ENCODE measurements at places on chromosomes 4 and X.

- DNase-seq: no peak
Measured at GRCh38 chrX:120749141-120749846, 119.4 kb upstream of the C1GALT1C1 start.

DNA sequence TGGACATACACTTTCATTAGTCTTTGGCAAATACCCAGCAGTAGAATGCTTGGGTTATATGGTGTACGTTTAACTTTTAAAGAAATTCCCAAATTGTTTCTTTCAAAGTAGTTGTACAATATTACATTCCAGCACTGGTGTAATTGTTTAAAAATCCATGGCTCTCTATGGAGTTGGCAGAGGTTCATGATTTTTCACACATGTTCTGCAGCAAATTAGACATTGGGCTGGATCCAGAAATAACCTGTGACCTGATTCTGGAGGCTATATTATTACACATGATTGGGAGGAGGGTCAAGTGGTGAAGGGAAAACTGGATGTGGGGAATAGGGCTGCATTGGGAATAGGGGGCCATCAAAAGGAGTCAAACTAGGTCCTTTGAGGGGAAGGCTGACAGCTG is 41.9 kb downstream of the MAMLD1 start:
- no peak for DNase-seq

DNA sequence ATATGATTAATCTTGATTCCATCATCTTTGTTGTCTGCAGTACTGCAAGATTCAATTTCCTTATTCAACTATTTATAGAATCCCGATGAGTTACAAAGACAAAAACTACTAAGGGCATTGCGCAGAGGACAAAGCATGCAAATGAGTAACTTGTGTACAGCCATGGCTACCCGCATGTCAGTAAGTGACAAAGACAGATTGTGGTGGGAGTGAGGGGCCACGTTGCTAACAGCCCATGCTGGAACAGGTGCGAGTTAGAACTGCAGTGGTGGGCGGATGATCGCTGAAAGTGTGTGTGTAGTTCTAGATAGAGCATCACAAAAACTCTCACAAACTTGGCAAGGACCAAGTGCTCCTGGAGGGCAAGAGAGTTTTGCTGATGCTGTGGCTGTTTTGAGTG is 49.5 kb downstream of the ACOX3 start:
- no peak for DNase-seq

GRCh38 chr4:81818385-81818920 is 346.7 kb upstream of the RASGEF1B start:
- no peak for DNase-seq

- DNase-seq: no peak
Measured at GRCh38 chr4:138275963-138276621, 33.9 kb upstream of the SLC7A11 start.

- no peak for DNase-seq
Measured at GRCh38 chrX:132953354-132953753, 5.1 kb downstream of the HS6ST2 start.

GRCh38 chr4:37732526-37733186 is 46.5 kb upstream of the RELL1 start:
- no peak for DNase-seq

DNA sequence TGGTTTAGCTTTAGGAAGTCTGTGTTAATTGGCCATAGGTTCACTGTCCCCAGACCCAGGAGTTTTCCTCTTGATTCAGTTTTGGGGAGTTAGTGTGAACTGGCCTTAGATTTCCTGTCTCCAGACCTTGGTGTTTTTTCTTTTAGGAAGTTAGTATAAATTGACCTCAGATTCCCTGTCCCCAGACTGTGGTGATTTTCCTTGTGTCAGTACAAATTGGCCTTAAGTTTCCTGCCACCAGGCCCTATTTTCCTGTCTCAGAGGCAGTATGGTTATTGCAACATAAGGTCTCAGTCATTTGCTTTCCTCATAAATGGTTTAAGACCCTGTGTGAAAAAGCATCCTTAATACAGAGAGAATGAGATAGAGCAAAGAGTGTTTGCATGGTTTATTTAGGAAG is 595.8 kb downstream of the NLGN4X start:
- no peak for DNase-seq

GRCh38 chrX:50407976-50408375 is 62.6 kb downstream of the DGKK start:
- DNase-seq: no peak

- no peak for DNase-seq
Measured at GRCh38 chrX:79146640-79147390, 2.3 kb downstream of the GPR174 start.

- DNase-seq: no peak
Measured at GRCh38 chr4:141098163-141098562, 35.1 kb downstream of the RNF150 start.

GRCh38 chr4:180840142-180840541 is 1403.1 kb upstream of the TENM3 start:
- no peak for DNase-seq

GRCh38 chr4:110638089-110638746 is 15.3 kb upstream of the PITX2 start:
- DNase-seq: no peak

- DNase-seq: no peak
Measured at GRCh38 chr4:150578745-150579501, 3.0 kb upstream of the MAB21L2 start.

GRCh38 chr4:1792832-1793495 is at the start of gene FGFR3:
TSS of gene FGFR3 (plus strand) at chr4:1793293. CDS start at chr4:1793935, 642 bp downstream.
- peak; percentile 74 for DNase-seq

GRCh38 chr4:93879919-93880318 is 51.4 kb downstream of the ATOH1 start:
- no peak for DNase-seq

- DNase-seq: no peak
Measured at GRCh38 chr4:181213551-181213950, 1029.7 kb upstream of the TENM3 start.

GRCh38 chrX:118423558-118423957 is 72.1 kb upstream of the DOCK11 start:
- no peak for DNase-seq

DNA sequence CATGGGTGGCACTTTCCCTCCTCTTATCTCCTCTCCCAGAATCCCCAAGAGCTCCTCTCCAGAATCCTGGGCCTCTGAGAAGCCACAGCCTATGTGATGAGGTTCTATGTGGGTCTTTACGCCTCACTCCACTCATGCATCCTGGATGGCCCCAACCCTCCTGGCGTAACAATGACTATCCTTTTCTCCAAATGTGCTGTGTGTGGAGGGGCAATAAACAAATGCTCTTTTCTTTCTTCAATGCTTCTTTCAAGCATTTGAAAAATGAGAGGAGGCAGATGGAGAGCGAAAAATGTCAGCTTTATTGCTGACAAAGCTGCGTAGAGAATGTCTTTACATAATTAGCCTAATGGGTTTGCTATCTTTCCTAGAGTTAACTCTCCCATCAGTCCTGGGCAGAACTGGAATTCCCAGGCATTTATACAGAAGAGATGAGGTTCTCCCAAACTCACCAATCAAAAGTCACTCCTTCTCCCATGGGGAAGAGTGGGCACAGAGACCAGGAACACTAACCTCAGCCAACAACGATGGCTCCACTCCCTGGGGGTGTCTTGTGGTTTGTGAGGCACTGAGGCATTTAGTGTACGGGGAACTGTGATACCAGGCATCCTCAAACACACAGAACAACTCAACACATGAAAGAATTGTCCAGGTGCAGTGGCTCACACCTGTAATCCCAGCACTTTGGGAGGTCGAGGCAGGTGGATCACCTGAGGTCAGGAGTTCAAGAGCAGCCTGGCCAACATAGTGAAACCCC is 118.9 kb upstream of the SLC34A2 start:
- DNase-seq: no peak

DNA sequence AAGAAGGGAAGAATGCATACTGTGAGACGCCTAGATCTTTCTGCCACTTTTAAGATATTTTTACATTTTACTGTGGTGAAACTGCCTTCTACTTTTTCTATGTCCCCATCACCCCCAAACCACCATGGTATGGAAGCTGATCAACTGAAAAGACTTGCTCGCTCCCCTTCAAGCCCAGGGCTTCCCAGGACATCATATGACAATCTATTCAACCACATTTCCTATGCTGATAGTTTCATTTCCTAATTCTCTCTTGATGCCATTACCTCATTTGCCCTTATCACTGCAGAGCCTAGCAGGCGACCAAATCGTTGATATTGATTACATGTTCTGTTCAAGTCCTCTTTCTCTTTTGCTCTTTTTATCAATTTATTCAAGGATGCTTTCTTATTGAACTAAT is 40.1 kb upstream of the KLHL34 start:
- DNase-seq: peak; percentile 54

GRCh38 chr4:7195546-7196287 is 3.4 kb downstream of the SORCS2 start:
- DNase-seq: no peak

- DNase-seq: no peak
Measured at GRCh38 chr4:183959319-183960045, 54.4 kb downstream of the STOX2 start.

DNA sequence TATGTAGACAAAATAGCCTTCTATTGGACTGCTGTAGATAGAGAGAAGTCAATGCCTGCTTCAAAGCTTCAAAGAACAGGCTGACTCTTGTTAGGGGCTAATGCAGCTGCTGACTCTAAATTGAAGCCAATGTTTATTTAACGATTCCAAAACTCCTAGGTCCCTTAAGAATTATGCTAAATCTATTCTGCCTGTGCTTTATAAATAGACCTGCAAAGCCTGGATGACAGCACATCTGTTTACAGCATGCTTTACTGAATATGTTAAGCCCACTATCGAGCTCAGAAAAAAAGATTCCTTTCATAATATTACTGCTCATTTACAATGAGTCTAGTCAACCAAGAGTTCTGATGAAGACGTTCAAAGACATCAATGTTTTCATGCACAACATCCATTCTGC is 54.8 kb upstream of the RBMXL3 start:
- DNase-seq: no peak

- no peak for DNase-seq
Measured at GRCh38 chr4:98260047-98260578, 1.1 kb upstream of the RAP1GDS1 start.

- no peak for DNase-seq
Measured at GRCh38 chr4:105246712-105247111, 100.0 kb downstream of the TET2 start.

GRCh38 chr4:48127231-48127630 is 6.8 kb downstream of the TXK start:
- DNase-seq: no peak

GRCh38 chr4:26369581-26369980 is 48.8 kb downstream of the RBPJ start:
- no peak for DNase-seq

- DNase-seq: no peak
Measured at GRCh38 chr4:163331629-163332376, 593 bp downstream of the NPY1R start.

- no peak for DNase-seq
Measured at GRCh38 chr4:93216646-93217045, 611.9 kb upstream of the ATOH1 start.

DNA sequence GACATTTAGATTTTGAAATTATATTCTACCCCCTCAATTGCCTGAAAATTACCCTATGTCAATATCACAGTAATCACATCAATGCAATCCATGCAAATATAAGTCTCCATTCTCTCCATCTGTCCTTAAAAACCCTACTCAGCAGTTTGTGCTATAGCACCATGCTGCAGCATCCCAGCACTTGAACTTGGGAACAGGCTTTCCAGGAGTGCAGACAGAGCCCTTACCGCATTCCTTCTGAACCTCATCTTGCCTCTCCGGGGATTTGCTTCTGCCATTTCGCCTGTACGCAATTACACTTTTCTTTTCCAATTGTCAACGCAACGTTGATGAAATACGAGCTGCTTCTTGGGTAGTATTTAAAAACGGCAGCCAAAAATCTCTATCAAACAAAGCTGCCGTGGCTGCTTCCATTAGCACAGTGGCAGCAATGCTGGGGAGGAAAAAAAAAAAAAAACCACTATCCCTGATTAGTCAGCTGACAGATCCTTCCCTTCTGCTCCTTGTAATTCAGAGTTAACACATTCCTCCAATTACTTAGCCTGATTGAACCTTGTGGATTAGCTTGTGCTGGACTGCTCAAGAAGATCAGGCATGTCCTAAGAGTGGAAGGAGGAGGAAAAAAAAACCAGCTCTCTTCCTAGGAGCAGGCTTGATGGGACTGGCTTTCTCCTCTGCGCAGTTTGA is 65.6 kb downstream of the MCF2 start:
- no peak for DNase-seq

GRCh38 chrX:145506214-145506613 is 258.9 kb downstream of the SPANXN1 start:
- no peak for DNase-seq

- peak; percentile 49 for DNase-seq
Measured at GRCh38 chrX:134484039-134484438, 24.1 kb downstream of the HPRT1 start.

DNA sequence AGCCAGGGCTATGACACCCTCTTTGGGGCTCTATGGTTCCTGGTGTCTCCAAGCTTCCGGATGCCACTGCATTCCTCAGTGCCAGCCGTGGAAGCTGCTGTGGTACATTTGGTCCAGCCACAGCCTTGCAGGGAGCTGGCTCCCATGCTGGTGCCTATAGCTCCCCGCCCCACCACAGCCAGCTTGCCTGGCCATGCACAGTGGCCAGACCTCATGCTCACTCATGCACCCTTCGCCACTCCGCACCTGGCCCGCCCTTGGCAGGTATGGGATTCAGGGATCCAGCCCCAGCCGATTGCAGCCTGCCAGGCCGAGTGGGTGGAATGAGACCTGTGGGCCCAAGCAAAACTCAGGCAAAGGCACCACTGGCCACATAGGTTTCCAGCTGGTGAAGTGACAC is 354.8 kb downstream of the GRIA2 start:
- DNase-seq: no peak

DNA sequence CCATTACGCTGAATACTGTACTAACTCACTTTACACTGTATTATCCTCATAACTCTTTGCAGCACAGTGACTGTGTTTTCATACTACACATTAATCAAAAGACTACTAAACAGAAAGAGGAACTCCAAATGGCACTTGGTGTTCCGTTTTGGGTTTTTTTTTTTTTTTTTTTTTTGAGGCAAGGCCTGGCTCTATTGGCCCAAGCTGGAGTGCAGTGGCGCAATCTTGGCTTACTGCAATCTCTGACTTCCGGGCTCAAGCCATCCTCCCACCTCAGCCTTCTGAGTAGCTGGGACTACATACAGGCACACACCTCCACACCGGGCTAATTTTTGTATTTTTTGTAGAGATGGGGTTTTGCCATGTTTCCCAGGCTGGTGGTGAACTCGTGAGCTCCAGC is 10.7 kb downstream of the KLHL8 start:
- DNase-seq: peak; percentile 92

DNA sequence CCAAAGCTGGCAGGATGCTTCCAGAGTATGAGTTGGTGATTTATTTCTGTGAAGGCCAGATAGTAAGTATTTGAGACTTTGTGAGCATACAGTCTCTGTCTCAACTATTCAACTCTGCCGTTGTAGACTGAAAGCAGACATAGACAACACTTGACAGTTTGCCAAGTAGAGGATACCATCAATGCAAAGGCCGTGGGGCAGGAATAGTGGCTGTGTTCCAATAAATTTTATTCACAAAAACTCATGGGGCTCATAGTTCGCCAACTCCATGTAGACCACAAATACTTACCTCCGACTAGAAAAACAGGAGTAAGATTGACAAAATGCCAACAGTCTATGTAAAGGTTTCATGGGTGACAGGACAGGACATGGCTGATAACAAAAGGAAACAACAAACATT is 3.7 kb upstream of the PIR start:
- no peak for DNase-seq

- no peak for DNase-seq
Measured at GRCh38 chr4:39406763-39407583, at the start of gene KLB. TSS of gene KLB (plus strand) at chr4:39406930. CDS start at chr4:39406950, 20 bp downstream.
